ENCODE measurements at places on chromosomes 3 and 15.

DNA sequence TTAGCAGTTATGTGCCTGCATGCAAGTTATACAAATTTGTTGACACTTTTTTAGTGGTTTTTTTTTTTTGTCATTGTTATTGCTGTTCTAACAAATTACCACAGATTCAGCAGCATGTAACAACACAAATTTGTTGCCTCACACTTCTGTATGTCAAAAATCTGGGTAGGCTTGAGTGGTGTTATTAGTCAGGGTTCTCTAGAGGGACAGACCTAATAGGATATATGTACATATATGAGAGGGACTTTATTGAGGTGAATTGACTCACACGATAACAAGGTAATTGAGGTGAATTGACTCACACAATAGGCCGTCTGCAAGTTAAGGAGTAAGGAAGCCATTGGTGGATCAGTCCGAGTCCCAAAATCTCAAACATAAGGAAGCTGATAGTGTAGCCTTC lies 15.0 kb upstream of the PLSCR1 start:
- DNase-seq, result no peak

- DNase-seq, result no peak
Measured at GRCh38 chr3:69212411-69213160, 90.2 kb upstream of the LMOD3 start.

DNA sequence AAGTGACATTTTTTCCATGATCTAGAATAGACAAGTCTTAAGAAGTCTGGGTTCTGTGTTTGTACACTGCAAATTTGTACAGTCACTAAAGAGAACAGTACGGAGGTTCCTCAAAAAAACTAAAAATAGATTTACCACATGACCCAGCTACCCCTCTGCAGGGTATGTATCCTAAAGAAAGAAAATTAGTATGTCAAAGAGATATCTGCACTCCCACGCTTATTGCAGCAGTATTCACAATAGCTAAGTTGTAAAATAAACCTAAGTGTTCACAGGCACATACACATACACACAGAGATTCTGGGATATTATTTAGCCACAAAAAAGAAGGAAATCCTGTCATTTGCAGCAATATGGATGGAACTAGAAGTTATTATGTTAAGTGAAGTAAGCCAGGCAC lies 120.4 kb downstream of the ZIC1 start:
- DNase-seq, result no peak

DNA sequence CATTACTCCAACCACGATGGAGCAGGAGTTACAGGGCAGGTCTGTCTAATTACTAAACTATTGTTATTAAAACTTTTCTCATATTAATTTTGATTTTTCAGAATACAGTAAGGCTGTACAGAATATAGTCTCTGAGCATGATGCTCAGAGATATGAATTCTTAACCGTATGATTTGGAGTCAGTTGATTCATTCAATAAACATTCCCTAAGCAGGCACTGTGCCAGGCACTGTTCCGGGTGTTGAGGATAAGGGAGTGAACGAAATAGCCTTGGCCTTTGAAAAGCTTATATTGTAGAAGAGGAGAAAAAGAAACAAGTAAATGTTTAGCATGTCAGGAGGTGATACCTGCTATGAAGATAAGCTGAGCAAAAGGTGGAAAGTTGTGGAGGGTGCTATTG lies 187.3 kb downstream of the KCNAB1 start:
- no peak for DNase-seq

GRCh38 chr3:128499724-128500275 lies 6.8 kb upstream of the GATA2 start:
- no peak for DNase-seq

GRCh38 chr15:92231461-92231860 lies 162.2 kb upstream of the ST8SIA2 start:
- DNase-seq, result no peak

Measured in cortex of kidney (tissue), 1 donor.